ENCODE measurements at places on chromosomes 12 and 14.

DNA sequence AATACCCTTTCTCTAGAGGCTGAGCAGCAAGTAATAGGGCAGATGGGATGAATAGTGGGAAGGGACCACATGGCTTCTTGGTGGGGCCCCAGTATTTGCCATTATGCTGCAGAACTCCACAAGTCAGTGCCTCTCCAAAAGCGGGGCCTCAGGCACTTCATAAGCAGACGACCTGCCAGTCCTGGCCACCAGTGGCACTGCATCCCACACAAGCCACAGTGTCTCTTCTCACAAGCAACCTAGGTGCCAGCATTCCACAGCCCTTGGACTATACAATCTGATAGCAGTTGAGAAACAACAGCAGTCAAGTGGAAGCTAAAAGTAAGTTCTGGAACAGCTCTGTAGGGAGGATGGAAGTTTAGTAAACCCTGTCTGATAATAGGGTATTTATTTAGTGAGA lies 4.2 kb upstream of the SLC8A3 start:
- DNase-seq, result no peak

DNA sequence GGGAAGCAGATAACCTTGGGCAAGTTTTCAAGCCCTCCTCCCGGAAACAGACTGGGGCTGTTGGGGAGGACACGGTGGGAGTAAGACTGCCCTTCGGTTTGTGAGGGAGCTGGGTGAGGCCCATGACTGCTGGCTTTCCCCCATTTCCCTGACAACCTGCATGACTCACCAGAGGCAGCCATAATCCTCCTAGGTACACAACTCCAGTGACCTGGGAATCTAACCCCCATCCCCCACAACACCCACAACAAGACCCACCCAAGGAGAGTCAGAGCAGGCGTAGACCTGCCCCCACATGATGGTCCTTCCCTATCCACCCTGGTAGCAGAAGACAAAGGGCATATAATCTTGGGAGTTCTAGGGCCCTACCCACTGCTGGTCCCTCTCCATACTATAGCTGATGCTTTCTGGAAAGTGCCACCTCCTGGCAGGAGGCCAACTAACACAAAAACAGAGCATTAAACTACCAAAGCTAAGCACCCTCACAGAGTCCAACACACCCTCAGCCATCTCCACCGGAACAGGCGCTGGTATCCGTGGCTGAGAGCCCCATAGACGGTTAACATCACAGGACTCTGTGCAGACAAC lies 14.8 kb downstream of the DDX24 start:
- DNase-seq, result no peak

GRCh38 chr14:50678163-50678562 lies 10.1 kb upstream of the SAV1 start:
- no peak for DNase-seq

GRCh38 chr14:68132563-68133121 lies 313.1 kb downstream of the RAD51B start:
- DNase-seq, result no peak

GRCh38 chr12:10851243-10851858 lies 2.1 kb upstream of the PRR4 start:
- no peak for DNase-seq

DNA sequence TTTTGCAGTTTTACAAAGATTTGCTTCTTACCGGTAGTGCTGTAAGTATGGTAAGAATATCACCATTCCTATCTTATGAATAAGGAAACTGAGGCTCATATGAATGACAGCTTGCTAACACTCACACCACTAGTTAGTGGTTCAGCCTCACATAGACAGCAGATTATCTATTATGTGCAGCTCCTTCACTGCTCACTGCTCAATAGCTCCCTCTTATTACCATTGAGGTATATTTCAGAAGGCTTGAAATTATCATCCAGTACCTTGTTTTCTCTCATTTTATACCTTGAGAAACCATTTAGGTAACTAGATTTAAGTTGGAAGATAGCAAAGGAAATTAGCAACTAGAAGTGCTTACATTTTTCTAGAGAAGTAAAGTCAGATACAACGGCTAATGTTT lies 15.5 kb downstream of the RIC8B start:
- DNase-seq, result no peak

GRCh38 chr14:81450100-81450531 lies 50.0 kb upstream of the STON2 start:
- DNase-seq, result no peak

DNA sequence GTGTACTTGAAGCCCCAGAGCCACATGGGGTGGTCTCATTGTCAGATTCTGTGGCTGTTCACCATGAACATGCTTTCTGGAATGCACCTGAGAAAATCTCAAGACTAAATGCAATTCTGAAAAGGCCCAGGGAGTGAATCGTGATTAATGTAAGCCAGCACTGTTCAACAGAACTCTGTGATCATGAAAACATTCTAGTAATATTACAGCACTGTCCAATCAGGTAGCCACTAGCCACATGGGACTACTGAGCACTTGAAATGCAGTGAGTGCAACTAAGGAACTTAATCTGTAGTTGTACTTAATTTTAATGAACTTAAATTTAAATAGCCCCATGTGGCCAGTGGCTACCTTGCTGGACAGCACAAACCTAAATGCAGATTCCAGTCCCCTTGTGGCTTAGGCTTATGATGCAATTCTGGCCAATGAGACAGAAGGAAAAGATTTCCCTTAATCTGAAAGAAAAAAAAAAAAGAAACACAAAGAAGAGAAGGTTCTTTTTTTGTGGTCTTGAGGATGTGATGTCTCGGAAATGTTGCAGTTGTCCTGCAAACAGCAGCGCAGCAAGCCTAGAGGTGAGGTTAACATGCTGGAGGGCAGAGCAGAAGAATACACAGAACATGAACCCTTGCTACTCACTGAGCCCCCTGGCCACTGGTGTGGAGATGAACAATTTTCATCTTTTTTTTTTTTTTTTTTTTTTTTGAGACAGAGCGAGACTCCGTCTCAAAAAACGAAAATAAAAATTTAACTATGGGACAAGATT lies 48.2 kb downstream of the SPPL3 start:
- DNase-seq, result no peak

Measured in mesenchymal stem cell (in vitro differentiated cells and primary cell).